ENCODE measurements at places on chromosomes 2 and 18.

DNA sequence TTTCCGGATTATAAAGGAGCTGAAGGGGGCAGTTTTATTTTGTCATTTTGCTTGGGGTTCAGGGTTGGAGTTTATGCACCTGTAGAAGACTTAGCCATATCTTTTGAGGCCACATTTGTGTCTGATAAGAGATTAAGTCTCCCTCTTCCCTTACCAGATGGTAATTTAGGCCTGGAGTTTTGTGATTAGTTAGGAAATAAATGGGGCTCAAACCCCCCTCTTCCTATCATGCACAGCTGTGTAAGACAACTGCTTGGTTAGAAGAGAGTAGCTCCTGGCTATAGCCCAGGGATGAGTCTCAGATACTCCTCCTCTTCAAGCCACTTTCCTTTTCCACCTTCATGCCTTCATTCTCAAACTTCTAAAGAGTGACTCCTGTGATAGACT is 802 bp upstream of the SAP130 start:
- DNase-seq: no peak

- no peak for DNase-seq
Measured at GRCh38 chr2:84816426-84817026, 64.4 kb downstream of the TRABD2A start.

- DNase-seq: no peak
Measured at GRCh38 chr2:21195326-21195725, 71.6 kb downstream of the TDRD15 start.

DNA sequence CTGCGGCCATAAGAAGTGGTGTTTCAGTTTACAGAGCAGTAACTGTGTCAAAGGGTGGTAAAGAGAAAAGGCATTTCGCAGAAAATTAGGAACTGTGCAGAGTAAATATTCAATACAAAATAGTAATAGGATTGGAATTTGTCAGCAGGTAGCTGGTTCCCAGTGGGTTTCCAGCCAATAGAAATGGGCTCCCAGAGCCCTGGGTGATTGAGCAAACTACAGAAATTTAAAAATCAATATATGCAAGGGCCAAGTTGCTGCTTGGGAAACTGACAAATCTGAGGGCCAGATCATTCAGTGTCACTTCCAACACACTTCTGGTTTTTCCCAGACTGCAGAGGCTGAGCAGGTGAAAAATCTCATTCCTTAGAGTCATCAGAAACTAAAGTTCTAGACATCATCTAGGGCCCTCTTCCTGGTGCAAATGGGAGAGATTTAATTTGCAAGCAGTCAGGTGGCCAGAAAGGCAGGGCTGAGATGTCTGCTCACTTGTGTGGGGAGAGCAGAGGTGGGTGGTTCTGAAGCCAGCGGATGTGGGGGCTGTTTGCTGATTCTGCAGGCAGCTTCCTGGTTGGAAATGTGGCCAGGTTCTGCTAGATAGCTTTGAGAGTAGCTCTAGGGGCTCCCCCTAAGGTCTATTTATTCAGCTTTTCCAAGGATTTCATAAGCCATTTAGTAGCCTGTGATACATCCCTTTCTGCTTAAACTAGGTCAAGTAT is 182.4 kb downstream of the NCK2 start:
- DNase-seq: peak; percentile 54

GRCh38 chr18:80108739-80109675 is at the start of gene ADNP2:
Gene ADNP2 (plus strand): TSS chr18:80109262. CDS start chr18:80117543, 8,281 bp downstream.
- peak; percentile 92 for DNase-seq

GRCh38 chr2:170949415-170949814 is 20.4 kb downstream of the GORASP2 start:
- DNase-seq: no peak

DNA sequence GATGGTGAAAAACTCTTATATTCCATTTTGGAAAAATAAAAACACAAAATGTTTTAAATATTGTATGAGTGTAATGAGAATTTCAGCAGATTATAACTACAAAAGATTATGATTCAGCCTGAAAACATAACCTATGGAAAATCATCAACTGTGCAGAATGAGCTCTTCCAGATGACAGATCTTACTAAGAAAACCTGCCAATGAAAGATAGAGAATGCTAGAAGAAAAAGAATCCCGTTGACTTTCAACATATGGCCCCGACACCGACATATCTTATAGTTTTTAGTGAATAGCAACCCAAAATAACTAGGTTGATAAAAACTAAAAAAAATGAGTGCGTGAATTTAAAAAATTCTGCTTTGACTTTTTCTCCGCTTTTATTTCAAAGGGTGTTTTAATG is 178.0 kb downstream of the BABAM2 start:
- no peak for DNase-seq

DNA sequence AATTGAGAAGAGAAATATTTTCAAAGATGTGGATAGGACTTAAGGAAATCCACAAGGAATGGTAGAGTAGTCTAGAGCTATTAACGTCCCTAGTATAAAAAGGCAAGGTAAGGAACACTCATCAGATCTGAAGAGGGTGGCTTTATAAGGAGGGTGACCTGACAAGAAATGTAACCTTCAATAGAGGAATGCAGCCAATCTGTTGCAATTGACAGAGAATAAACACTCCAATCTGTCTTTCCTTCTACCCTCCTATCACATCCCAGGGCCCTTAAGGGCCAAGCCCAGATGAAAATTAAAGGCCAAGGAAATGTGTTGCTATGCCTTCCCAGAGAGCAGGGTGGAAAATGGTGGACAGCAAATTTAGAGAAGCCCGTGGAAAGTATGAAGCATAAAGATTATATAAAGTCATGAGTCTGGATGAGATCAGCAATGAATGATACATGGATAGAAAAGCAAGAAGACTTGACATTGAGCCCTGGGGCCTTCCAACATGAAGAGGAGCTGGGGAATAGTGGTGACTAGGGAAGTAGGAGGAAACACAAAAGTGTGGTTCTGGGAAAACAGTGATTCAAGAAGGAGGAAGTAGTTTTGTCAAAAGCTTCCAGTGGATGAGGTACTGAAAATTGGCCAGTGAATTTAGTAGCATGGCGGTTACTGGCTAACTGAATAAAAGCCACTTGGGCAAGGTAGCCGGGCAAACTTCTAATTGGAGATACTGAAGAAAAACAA is 270.6 kb upstream of the TANK start:
- DNase-seq: no peak

- no peak for DNase-seq
Measured at GRCh38 chr2:57954020-57954419, 92.6 kb upstream of the VRK2 start.

DNA sequence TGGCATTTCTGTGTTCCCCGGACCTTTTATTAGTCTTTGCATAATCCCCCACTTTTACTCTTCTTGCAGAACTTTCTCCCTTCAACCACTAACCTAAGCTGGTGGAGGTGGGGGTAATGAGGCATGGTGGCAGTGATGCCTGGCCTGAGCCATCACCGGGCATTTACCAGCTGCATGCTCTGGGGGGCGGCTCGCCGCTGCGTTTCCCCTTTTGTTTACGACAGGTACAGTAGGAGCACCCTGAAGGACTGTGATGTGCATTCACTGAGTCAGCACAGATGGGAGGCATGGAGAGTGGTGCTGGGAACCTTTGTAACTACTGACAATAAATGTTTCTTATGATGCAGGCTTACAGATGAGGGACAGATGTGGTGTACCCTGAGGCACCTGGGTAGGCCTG is 46.9 kb downstream of the PLEKHB2 start:
- no peak for DNase-seq

DNA sequence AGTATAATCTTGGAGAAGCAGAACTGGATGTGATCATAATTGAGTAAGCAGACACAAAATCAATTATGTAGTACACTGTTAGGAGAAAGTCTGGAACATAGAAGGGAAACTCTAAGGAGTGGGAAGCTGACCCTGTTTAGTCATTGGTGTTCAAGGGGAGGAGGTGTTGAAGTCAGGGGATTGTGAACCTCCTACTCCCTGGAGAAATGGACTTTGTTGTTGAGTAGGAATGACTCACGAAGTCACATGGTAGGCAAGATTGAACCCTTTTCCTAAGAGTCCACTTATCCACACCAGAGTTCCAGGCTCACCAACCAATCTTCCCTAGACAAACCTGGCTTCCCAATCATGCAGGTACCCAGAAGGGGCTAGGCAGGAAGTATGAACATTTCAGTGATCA is 81.0 kb upstream of the BCL11A start:
- DNase-seq: no peak

DNA sequence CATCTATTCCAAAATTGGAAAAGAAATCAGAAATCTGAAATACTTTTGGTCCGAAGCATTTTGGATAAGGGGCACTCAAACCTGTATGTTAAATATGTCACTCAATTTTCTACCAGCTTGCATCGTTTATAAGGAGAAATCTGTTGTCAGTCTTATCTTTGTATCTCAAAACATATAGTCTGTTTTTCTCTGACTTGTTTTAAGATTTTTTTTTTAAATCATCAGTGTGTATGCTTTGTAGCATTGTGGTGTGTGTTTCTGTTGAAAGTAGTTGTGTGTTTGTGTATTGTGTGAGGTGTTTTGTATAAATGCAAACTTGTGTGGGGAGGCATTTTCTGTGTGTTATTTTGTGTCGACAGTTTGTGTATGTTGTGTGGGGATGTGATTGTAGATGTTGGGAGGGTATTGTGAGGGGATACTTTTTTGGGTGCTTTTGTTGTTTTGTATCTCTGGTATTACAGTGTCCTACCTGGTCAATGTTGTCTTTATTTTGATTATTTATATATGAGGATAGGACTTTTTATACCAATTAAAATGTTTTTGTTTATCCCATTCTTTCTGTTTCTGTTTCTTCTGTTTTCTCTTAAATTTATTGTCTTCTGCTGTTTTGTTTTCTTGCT is 30.9 kb downstream of the SMCHD1 start:
- no peak for DNase-seq

- no peak for DNase-seq
Measured at GRCh38 chr2:199464606-199465352, 7.0 kb upstream of the SATB2 start.

- DNase-seq: no peak
Measured at GRCh38 chr2:221410487-221410886, 161.6 kb downstream of the EPHA4 start.

GRCh38 chr18:46423226-46423805 is 233.7 kb downstream of the LOXHD1 start:
- DNase-seq: no peak

- DNase-seq: no peak
Measured at GRCh38 chr18:3397031-3397750, 52.8 kb upstream of the TGIF1 start.

DNA sequence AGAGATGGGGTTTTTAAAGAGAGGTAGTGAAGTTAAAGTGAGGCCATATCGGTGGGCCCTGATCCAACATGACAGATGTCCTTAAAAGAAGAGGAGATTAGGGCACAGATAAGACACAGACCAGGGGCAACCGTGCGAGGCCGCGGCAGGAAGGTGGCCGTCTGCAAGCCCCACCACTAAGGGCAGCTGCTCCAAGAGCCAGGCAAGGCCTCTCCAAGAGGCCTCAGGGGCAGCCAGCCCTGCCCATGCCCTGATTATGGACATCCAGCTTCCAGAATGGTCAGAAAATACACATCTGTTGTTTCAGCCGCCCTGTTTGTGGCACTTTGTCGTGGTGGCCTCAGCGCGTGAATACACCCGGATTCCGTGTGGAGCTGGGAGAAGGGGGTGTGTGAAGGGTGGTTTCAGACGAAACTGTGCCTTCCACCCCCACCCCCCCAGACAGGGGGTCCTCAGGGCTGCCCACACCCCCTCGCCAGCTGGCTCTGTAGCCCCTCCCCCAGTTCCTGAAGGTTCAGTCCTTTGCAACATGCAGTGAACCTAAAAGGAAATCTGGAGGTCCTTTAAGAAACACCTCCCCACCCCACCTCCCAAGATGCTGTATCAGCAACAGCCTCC is 74.1 kb upstream of the SMAD7 start:
- DNase-seq: no peak

- DNase-seq: no peak
Measured at GRCh38 chr18:47873625-47874024, 56.8 kb downstream of the SMAD2 start.

- DNase-seq: no peak
Measured at GRCh38 chr2:17634997-17635396, 94.5 kb downstream of the VSNL1 start.

- no peak for DNase-seq
Measured at GRCh38 chr2:16745466-16745865, 79.8 kb upstream of the CYRIA start.

Data from activated T-cell treated with anti-CD3 and anti-CD28 coated beads, Interleukin-2, amount 50 U/mL, for 48 hours (primary cell).